Vagina (tissue), 2 donors: ENCODE measurements at places on chromosomes 6 and 20.

DNA sequence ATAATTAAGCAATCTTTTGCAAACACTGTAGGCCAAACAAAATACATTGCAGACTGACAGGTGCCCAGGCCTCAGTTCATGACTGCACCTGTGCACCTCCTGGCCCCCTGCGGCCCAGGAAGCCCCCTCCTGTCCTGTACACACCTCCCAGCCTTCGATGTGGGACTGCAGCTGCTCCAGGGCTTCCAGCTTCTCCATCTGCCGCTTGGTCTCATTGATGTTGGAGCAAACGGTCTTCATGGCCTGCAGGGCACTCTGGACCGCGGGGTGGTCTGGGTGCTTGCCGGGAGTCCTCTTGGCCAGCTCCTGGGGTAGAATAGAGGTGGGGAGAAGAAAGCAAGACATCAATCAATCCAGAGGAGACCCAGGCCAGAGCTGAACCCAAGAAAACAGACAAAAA, 119.7 kb downstream of the PREX1 start:
- peaks cover 10% of the 10 kb centered on the region for H3K4me1 ChIP-seq
- H3K36me3 ChIP-seq = no peaks in the 10 kb centered on the region
- H3K4me3 ChIP-seq = no peak overlapping the region
- H3K27me3 ChIP-seq = no peaks in the 10 kb centered on the region

GRCh38 chr6:73826571-73826970, 130.6 kb downstream of the CD109 start:
- no peak for DNase-seq
- H3K27me3 ChIP-seq = no peaks in the 10 kb centered on the region
- no peak overlapping the region for H3K4me3 ChIP-seq

DNA sequence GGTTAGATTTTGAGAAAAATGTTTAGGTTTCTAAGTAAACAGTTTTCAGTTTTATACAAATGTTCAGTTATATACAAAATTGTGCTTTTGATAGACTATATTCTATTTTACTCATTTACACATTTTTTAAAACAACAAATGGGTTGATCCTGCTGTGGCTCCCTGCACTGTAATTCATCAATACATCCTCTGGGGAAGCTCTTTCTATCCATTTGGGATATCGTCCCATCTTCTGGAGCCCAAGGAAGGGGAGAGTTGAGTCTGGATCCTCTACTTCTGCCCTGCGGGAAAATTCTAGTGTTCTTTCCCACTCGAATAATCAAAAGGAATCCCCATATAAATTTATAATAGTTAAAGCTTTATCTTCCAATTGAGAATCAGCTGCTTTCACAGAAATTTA, 75.0 kb downstream of the SYCP2L start:
- H3K27ac ChIP-seq = no peak overlapping the region
- H3K4me3 ChIP-seq = no peak overlapping the region
- no peaks in the 10 kb centered on the region for H3K4me1 ChIP-seq
- DNase-seq = no peak

GRCh38 chr20:48784273-48784641, 43.5 kb downstream of the PREX1 start:
- H3K4me1 ChIP-seq = peaks cover 12% of the 10 kb centered on the region
- no peaks in the 10 kb centered on the region for H3K27me3 ChIP-seq
- no peaks in the 10 kb centered on the region for H3K36me3 ChIP-seq
- DNase-seq = no peak

GRCh38 chr6:142846883-142847287, 98.1 kb downstream of the HIVEP2 start:
- H3K27me3 ChIP-seq = no peaks in the 10 kb centered on the region
- no peaks in the 10 kb centered on the region for H3K36me3 ChIP-seq
- peaks cover 58% of the 10 kb centered on the region for H3K4me1 ChIP-seq
- DNase-seq = no peak

GRCh38 chr20:2693286-2694007, 867 bp downstream of the EBF4 start:
- H3K36me3 ChIP-seq = no peaks in the 10 kb centered on the region
- H3K27ac ChIP-seq = peak overlapping the region; percentile 62
- DNase-seq = no peak

DNA sequence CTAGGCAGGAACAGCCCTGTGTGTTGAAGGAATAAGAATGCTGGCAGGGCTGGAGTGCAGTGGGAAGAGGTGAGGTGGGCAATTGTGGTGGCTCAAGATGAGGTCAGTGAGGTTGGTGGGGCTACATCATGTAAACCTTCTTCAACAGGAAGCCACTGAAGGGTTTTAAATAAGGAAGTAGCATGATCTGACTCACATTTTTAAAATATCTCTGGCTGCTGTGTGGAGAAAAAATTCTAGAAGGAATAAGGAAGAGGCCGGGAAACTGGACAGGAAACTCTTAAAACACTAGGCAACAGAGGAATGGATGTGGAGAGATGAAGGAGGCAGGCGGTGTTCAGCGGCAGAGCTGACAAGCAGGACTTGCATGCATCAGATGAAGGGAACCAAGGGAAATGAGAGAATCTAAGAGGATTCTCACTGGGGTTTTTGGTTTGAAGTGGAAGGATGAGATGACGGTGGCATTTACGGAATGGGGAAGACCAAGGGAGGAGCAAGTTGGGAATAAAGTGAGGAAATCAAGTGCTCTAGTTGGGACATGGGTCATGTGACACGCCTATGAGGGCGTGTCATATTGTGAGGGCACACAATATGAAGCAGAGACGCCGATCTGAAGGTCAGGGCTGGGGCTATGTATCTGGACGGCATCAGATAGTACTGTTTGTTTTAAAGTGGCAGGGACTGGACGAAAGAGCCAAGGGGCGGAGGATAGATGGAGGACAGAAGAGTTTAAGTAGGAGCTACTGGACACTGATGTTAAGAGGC, 18.2 kb downstream of the TMEM242 start:
- peaks cover 22% of the 10 kb centered on the region for H3K4me1 ChIP-seq
- H3K4me3 ChIP-seq = no peak overlapping the region
- H3K36me3 ChIP-seq = no peaks in the 10 kb centered on the region
- H3K27me3 ChIP-seq = no peaks in the 10 kb centered on the region
- H3K27ac ChIP-seq = peak overlapping the region; percentile 17

GRCh38 chr6:164322533-164322932, 908.0 kb downstream of the QKI start:
- no peak overlapping the region for H3K4me3 ChIP-seq
- no peaks in the 10 kb centered on the region for H3K27me3 ChIP-seq
- H3K27ac ChIP-seq = peak overlapping the region; percentile 14
- no peaks in the 10 kb centered on the region for H3K4me1 ChIP-seq
